ENCODE measurements at places on chromosomes 6 and 20.

- no peak for DNase-seq
Observed at GRCh38 chr20:57999465-58000111, 228.9 kb downstream of the ANKRD60 start.

DNA sequence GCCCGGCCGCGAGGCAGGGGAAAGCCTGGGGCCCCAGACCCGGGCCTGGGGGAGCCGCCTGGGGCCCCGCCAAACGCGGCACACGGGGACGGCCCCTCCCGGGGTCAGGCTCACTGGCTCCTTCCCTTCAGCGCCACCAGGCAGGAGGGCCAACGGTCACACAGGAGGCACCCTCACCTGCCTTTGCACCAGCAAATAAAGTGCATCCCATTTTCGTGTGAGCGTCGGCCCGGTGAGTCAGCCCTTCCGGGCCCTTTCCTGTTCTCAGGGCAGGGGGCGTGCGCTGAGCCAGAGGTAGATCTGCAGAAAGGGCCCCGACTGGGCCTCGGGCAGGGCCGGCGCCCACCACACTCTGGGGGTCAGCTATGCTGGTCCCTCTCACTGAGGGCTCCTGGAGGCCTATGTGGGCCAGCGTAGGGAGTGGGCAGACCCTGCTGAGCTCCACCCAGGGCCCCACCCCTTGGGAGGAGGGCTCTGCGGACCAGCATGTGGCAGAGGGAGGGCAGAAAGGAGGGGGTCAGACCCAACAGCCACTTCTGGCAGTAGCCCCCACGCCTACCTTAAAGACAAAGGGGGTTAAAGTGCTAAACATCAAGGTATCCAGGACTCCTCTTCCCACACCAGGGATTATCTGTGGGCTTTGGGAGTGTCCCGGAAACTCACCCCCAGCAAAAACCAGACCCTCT is 931 bp upstream of the UCKL1 start:
- DNase-seq = peak; percentile 87

DNA sequence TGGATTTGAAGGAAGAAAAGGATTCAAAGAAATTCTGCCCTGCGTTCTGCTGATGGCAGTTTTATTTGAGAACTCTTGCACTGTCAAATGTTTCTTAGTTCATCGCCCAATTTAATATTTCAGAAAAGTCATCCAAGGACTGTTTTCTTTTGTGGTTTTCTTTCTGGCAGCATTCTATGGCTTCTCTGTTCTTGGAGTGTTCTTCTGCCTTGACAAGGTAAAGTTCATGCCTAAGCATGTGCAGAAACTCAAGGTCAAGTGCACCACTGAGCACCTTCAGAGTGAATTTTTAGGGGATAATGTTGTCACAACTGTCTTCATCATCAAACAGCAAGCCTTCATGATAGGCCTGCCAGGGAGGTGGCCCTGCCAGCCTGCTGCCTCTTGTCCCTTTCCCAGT is 225.6 kb downstream of the PLCB1 start:
- no peak for DNase-seq

DNA sequence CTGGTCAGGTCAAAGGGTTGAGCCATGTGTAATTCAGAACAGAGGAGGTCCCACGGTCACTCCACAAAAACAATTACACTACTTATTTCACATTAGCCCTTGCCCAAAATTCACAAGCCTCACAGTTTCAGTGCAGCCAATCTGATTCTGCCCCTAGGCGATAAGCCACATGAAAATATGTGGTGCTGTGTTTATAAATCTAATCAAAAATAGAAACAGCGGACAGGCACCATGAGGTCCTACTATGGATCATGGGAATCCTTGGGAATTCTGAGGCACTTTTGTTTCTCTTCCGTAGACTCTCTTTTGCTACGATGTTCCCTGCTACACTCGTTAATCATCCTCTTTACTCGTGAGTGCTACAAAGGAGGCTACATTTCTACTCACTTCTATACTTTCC is 476.1 kb downstream of the TFAP2A start:
- DNase-seq = no peak

DNA sequence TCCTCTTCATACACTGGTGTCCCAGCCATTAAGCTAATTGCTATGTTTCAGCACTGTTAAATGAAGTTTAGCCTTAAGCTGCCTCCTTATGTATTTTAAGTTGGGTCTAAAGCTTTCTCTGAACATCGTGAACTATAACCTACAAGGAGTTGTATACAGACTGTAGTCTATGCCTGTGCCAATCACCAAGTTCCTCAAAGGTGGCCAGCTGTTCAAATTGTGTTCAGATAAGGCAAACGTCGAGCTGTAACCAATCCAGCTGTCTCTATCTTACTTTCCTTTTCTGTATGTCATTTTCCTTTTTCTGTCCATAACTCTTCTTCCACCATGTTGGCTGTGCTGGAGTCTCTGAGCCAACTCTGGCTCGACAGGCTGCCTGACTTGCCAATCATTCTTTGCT is 199.6 kb downstream of the OGFRL1 start:
- DNase-seq = no peak

- no peak for DNase-seq
Observed at GRCh38 chr6:3504354-3504753, 47.5 kb upstream of the SLC22A23 start.

All from H54 (cell line).